ENCODE measurements at places on chromosomes 11 and 22.

- no peak for DNase-seq
Observed at GRCh38 chr11:117551761-117552343, 224.2 kb downstream of the CEP164 start.

DNA sequence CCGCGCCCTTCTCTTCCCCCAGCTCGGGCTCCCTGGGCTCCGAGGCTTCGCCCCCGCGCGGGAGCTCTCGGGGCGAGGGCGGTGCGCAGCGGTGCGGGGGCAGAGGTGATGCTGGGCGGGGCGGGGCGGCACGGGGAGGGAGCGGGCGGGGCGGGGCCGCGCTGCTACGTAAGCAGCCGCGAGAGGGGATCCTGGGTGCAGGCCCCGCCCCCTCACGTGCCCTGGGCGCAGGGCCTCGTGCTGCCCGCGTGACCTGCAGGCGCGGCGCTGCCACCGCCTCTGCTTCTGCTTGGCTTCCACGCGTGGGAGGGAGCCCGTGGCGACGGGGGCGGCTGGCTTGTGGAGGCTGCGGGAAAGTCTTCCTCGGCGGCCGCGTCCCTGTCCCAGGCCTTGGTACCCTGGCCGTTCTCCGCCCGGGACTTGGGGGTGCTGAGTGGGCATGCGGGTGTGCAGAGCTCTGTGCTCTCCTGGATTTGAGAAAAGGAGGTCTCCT lies 132.6 kb upstream of the HSD17B12 start:
- no peak for DNase-seq

GRCh38 chr11:18088366-18088765 lies 17.5 kb downstream of the SAAL1 start:
- DNase-seq = no peak

- DNase-seq = no peak
Observed at GRCh38 chr11:32115446-32115845, 24.6 kb downstream of the RCN1 start.

DNA sequence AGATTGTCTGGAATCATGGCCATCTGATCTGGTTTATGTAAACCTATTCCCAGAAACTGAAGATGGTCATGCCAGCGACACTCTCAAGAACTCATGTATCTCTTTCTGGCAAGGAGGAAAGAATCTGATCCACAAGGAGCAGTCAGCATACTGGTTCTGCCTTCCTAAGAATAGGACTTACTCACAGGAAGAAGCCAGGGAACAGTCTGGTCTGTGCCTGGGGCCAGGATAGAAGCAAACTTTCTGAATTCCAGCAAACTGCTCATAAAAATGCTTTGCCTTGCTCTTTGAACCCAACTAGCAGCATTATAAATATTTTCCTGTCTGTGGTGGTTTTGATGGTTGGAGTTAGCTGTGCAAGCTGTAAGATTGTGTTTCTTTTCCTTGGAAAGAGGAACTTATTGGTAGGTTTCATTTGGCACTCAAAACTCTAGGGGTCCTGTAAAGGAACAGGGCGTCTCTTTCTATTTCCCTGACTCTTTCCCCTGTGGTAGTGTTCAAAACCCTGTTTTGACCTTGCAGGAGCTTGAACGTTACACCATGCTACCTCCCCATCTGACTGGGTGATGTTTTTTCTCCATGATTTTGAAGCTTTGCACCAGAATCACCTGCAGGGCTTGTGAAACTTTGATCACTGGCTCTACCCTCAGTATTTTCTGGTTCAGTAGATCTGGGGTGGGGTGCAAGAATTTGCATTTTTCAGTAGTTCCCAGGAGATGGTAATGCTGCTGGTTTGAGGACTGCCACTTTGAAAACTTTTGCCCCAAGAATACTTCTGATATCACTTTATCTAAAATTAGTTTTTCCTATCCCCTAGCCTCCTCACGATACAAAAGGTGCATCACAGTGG lies 627.8 kb upstream of the ANO5 start:
- no peak for DNase-seq

DNA sequence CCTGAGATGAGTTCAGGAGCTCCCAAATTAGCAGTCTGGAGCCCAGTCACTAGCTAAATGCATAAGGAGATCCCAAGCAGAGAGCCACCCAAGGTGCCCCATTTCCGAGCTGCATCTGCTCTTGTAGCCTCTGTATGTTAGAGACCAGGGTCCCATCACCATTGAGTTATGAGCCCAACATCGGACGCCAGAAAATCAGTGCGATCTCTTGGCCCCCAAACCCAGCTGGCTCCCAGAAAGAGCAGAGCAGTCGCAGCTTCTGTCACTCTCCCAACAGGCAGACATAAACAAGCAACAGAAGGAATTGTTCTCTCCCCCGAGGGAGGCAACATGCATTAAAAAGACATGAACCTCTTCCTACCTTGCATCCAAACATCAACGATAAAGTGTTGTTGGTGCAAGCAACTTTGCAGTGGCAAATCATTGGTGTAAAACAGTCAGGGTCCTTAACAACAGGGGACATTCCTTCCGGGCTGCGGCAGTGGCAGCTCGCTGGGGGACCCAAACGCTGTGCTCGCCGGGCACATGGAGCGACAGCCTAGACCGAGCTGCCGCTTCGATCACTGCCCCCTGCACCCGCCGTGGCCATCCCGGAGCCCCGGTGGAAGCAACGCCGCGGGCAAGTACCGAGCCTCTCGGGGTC lies 907.1 kb downstream of the DLG2 start:
- DNase-seq = no peak

DNA sequence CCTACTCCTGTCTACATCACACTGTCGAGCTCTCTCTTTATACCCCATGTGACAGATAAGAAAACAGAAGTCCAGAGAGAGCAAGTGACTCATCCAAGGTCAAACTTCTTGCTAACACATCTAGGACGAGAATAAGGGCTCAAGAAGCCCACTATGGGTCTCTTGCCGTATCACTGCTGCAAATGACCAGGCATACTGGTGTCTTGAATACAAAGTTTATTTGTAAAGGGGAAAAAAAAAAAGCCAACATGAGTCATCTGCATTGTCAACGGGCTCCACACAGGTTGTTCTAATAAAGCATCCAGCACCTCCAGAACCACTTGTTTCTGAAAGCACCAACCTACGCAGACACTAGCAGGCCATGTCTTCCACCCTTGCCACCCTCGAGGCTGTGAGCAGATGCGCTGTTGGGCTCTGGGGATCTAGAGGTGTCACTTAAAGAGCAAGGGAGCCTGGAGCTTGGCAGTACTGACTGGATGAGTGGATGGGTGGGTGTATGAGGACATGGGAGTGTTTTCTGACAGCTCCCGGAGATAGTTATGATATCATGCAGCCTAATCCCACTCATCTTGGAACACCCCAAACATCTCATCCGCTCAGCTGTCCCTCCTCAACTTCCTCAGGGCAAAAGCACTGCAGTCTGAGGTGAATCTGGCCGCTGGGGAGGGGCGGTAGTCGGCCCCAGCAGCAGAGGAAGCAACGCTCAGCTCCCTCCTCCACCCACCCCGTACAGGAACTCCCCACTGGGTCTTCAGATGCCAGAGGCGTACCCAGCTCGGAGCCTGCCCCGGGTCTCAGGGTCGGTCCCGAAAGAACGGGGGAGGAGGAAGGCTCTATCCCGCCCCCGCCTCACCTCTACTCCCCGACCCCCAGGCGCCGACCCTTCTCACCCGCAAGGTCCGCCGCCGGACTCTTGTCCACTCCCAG lies 1.0 kb downstream of the SMCO4 start:
- DNase-seq = no peak

DNA sequence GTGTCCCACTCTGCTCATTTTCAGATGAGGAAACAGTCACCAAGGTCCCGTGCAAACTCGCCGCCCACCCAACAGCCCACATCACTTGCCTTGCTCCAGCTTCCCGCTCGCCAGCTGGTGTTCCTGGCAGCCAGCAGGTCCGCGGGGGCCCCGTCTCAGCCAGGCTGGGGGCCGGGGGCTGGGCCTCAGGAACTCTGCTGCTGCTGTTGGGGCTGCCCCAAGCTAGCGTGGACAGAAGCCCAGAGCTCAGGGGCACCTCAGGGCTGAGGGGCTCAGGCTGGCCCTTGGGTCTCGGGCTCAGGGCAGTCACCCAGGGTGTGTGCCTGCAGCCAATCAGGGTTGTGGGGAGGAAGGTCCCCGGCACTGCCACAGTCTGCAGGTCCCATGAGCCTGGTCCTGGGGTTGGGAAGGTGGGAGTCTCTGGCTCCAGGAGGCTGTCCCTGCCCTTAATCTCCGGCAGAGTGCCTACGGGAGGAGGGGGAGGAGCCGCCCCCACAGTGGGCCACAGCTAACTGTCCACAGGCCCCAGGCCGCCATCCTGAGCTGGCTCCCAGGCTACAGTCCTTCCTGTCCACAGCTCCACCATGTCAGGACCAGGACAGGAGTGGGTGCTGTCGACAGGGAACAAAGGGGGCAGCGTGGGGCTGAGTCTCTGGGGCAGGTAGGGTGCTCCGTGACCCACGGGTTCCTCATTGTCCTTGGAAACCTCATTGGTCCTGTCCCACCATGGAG lies 65.2 kb downstream of the ARFGAP3 start:
- DNase-seq = no peak

DNA sequence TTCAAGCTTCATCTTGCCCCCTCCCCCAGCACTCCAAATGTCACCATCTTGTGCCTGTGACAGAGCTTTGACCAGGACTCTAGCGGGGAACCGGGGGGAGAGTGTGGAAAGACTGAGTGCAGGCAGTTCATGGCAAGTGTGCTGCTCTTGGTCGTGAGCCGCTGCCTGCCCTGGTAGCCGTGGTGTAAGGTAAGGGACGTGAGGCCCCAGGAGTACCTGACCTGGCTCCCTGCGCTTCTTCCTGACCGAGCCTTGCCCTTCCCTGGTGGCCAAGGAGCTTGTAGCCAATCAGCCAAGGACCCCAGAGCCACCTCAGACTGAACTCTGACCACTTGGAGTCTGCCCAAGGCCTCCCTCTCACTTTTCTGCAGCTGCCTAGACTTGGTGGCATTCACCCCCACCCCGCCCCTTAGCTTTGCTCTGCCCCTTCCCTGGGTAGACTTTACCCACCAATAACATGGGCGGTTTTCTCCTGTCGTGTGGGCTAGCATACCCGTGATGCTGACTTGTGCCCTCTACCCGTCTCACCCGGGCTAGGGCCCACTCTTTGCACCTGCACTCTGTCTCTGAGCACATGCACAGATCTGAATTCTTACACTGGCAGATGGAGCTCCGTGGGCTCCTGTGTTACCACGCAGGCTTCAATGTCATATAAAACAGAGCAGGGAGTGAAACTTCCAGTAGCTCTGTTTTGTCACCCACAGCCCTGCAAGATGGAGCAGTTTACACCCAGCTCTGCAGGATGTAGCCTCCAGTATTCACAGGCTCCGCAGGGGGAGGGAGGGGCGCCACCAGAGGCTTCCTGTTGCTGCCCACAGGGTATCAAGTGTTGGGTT lies 1.5 kb downstream of the DGKZ start:
- DNase-seq = peak; percentile 71

DNA sequence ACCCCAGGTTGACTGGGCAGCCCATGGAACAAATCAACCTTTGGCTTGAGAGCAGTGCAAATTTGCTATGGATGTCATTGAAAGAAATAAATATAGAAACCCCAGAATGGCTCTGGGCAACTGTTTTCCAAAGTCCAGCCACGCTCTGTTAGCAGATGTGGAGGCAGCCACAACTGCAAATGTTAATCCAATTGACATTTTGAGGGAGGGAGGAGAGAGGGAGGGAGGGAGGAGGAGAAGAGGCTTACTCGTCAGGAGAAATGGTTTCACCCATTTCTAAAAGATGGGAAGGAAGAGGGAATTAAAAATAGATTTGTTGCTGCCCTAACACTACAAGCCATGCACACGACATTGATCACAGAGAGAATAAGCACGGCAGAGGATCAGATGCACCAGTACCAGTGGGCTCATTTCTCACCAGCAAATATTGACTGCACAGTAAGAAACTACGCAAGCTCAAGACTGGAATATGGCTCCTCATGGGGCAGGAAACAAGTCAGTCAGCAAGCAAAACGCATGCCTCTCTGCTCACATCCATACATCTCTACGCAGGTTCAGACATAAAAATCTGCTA lies 229.1 kb downstream of the LARGE1 start:
- no peak for DNase-seq

- no peak for DNase-seq
Observed at GRCh38 chr22:40451210-40451609, 80.8 kb downstream of the SGSM3 start.

DNA sequence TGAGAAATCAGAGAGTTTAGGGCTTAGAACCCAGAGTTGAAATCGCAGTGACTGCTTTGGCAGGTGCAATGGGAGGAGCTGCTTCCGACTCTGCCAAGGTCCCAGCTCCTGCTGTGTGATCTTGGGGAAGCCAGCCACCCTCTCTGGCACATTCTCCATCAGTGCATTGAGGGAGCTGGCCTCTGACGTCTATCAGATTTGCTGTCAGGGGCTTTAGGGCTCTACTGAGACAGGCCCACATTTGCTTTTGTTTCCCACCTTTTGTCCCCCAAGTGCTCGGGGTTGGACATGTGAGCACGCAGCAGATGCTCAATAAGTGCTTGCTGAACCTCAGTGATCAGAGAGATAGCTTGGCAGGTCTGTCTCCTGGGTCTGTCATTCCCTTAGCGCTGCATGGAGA lies 10.6 kb upstream of the SOX10 start:
- DNase-seq = no peak

DNA sequence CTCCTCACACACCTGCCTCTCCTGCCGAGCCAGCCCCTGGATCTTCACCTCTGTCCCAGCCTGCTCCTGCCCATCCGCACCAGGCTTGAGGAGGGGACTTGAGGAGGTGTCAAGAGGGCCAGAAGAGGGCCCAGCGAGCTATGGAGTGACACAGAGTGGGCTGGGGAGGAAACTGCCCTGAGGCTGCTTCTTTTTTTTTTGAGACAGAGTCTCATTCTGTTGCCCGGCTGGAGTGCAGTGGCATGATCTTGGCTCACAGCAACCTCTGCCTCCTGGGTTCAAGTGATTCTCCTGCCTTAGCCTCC lies 21.9 kb upstream of the CDON start:
- DNase-seq = no peak

- no peak for DNase-seq
Observed at GRCh38 chr11:44471603-44472002, 93.9 kb upstream of the CD82 start.

- DNase-seq = no peak
Observed at GRCh38 chr11:65911682-65912568, 6.9 kb downstream of the C11orf68 start.

DNA sequence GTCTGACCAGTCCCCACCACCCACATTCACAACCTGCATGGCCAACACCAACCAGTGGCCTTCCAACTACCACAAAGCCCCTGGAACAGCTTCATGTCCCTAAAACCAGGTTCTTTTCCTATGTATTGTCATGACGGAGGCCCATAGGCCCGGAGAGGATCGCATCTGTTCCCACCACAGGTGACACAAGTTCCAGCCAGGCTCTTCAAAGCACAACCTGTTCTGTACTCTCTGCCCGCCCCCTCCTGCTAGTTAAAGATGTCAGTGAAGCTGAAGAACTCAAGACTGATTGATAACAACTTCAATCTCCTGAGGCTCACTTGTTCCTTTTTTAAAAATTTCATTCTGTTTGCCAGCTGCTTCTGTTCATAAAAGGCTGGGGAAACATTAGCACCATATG lies 121.1 kb upstream of the GUCY1A2 start:
- DNase-seq = no peak

Measured in stimulated activated naive CD4-positive, alpha-beta T cell (primary cell).